ENCODE measurements at places on chromosomes 6 and 20.

- peak; percentile 6 for DNase-seq
Measured at GRCh38 chr6:1738558-1739081, 128.9 kb downstream of the FOXC1 start.

- no peak for DNase-seq
Measured at GRCh38 chr6:151063842-151064647, 175.7 kb upstream of the AKAP12 start.

DNA sequence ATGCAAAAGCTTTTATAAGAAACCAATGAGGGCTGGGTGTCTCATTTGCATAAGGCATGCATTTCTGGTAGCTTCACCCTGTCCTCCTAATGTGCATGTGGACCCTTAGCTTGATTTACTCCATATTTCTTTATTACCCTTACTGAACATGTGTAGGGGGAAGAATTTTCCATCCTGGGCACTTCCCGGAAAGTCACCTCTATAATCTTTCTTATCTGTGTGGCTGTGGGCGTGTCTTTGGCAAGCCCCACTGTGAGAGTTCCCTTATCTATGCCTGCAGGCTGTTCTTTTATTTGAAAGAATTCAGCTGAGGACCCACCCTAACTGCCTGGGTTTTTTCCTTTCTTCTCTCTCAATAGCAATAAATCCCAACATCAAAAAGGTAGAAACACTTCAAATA is 627.8 kb downstream of the DOK5 start:
- DNase-seq, result no peak

- no peak for DNase-seq
Measured at GRCh38 chr20:10271494-10272219, 53.0 kb downstream of the SNAP25 start.

DNA sequence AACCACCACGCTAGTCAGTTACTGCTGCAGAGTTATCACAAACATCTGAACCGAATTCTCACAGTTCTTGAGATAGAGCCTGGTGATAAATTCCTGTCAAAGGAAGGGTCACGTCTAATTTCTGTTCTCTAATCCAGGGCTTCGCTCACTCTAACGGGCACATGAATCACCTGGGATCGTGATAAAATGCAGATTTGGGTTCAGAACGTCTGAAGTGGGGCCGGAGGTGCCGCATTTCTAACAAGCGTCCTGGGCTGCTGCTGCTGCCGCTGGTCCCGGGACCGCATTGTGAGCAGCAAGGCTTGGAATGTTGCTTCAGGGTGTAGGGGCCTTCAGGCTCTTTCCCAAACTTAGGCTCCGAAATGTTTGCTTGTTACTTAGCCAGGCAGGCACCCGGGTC is 264.1 kb downstream of the CDC5L start:
- no peak for DNase-seq

DNA sequence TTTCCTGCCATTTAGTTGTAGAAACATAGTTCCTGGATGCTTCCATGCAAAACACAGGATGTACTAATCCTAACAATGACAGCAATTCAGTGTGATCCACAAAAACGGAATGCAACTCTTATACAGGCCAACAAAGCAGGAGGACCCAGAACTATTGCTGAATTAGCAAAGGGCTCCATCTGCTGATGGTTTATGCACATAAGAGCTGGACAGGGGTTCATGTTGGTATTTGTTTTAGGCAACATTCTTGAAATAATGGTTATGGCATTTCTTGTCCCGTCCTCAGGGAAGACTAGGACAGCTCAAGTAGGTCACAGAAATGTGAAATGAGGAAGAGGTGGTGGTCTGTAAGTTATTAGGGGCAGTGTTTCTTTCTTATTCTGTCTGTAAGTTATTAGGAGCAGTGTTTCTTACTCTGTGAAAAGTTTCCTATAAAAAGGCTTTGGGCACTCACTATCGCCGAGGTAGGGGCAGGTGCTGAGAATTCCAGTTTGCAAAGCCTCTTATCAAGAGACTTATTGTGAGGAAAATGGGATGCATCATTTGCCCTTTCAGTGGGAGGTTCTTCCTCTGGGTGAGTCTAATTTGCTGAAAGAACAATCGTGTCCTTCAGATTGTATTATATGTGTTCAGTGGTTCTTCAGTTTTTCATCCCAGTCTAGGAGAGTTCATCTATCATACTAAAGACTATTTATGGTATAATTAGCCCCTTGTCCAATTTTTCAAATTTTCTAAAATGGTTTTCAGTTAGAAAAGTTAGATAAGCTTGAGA is 171.1 kb downstream of the MCHR2 start:
- DNase-seq, result peak; percentile 44

DNA sequence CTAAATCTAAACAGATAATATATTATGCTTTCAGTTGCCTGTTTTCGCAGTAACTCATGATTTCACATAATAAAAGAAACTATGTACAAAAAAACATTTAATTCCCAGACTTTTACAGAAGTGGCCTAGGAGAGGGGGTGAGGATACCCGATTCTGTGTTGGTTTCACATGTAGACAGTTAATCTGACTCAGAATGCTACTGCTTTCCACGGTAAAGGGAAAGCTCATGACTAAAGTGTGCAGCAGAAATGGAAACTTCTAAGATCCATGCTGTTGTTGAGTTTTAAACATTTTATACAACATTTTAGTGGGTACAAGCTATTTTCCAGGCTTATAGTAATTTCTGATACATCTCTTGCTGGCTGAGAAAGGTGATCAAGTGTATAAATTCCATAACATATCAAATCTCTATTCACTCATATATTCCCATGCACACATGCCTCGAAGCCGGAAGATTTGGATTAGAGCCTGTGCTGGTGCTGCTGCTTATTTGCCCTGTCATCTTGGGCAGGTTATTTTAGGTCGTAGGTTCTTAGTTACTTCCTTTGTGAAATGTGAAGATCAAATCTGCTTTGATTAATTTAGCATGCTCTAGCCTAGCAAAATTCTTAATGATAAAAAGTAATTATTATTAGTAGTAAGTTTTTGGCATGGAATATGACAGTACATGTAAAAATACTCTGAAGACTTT is 896.7 kb upstream of the MAP3K7 start:
- no peak for DNase-seq

All from fibroblast of upper back skin (primary cell).